ENCODE measurements at places on chromosomes 11 and 22.

GRCh38 chr11:22317656-22318055, 20.5 kb upstream of the SLC17A6 start:
- DNase-seq = no peak

- DNase-seq = no peak
These were observed 63.9 kb downstream of the ARFGAP3 start for GRCh38 chr22:42792909-42793847.

GRCh38 chr11:125084057-125084416, 20.9 kb downstream of the SLC37A2 start:
- DNase-seq = no peak

- DNase-seq = no peak
These were observed 945.3 kb downstream of the NTM start for GRCh38 chr11:132315696-132316095.

DNA sequence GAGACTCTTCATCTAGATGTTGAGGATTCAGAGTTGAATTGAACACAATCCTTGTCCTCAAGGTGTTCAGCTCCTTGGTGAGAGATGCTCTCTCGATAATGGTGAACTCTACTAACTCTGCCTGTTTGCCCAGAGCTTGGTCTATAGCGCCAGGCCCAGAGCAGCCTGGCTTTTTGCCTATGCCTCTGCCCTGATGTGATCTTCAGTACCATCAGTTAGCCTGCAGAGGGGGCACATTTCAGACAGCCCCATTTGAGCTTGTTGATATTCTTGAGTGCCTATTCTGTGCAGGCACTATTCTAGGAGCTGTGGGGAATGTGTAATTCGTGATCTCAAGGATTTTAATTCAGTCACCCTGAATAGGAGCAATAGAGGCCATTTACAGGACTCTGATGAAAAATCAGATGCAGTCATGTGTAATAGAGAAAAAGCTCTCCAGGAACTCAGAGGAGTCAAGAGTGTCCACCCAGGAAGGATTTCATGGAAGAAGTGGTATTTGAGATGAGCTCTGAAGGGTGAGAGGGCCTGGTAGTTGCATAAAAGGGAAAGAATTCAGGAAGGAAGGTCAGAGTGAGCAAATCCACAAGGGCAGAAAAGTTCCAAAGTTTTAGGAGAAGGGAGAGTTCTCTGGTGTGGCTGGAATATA, 19.3 kb downstream of the GTPBP1 start:
- peak; percentile 65 for DNase-seq

- DNase-seq = no peak
These were observed 54.6 kb downstream of the IGLL1 start for GRCh38 chr22:23525510-23525909.

DNA sequence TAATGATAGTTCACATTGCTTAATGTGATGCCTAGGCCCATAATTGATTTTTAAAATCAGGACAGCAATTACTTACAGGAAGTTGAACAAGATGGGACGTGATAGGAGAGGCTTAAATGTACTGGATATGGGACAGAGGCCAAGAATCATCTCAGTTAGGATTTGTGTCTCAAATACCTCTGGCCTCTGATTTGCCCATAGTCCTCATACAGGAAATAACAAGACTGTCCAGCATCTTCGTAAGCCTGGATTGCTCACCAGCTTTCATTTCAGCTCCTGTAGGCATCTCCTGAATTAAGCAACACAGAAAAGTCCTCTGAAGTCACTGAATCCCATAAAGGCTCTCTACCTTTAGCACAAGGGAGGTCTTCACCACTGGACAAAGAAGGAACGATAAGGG, at the start of gene MRGPRX3:
Gene MRGPRX3 (plus strand): TSS at position 231 of the 400 bp plus-strand sequence. CDS start 4,632 bp downstream, outside the sequence.
- peak; percentile 33 for DNase-seq

All from lung microvascular endothelial cell (primary cell).